Dorsolateral prefrontal cortex (tissue), 122 donors: ENCODE measurements at places on chromosomes 2 and 18.

DNA sequence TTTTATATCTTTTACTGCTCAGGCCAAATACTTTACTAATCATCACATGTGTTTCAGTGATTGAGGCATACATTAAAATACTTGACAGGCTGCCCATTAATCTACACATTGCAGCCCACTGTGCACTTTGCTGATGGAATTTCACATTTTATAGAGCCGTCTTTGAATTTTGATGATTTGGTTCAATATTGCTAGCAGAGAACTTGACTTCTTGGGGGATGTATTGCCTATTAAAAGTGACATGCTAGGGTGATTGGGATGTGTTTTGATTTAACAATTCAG lies 1291.0 kb upstream of the GYPC start:
- no peak for DNase-seq

- no peak for DNase-seq
These were observed 39.4 kb downstream of the NBAS start for GRCh38 chr2:15521641-15522181.

GRCh38 chr2:52117299-52117698 lies 1085.4 kb upstream of the NRXN1 start:
- DNase-seq = no peak

DNA sequence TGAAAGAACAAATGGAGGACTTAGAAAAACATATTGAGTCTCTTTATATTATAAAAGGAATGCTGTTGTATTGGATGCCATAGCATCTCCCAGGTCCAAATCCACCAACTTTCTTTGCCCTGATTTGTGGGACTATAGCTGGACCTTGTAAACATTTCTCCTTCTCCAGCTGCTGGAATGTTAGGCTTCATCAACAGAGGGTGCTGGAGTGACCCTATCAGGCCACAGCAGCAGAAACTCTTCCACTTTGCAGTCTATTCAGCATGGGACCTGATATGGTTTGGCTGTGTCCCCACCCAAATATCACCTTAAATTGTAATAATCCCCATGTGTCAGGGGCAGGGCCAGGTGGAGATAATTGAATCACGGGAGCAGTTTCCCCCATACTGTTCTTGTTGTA lies 138.4 kb upstream of the ARL4C start:
- DNase-seq = no peak

DNA sequence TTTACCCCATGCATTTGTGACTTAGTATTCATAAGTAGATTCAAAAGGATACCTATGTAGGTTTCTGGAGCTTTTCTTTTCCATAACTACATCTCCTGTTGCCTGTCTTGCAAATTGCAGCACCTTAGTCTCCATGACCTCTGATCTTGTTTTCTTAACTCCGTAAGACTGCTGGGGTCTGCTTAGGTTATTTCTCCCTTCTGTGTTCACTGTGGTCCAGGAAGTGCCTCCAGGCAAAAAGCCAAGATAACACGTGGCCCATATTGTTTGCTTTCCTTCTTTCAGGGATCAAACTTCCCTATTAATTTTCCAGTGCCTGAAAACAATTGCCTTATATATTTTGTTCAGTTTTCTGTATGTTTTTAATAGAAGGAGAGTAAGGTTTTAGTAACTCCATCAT lies 86.4 kb downstream of the GCA start:
- DNase-seq = no peak

DNA sequence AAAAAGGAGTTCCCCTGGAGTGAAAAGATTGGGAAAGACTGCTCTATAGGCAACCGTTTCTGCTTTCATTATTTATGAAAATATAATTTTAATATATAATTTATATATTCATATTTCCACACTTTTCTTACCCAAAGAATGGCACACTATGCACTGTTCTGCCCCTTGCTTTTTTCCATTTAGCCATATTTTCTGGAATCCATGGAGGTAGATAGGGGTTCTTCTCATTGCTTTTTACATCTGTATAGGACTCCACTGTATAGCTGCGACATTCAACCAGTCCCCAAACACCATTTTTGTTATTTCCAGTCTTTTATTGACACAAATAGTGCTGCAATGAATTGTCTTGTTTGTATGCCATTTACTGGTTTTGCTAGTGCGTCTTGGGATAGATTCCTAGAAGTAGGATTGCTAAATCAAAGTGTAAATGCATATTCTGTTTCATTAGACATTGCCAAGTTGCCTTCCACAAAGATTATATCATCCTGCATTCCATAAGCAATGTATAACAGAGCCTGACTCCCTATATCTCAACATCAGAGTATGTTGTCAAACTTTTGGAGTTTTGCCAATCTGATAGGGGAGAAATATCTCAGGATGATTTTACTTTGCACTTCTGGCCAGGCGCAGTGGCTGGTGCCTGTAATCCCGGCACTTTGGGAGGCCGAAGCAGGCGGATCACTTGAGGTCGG lies 26.6 kb upstream of the TCF7L1 start:
- no peak for DNase-seq
